ENCODE measurements at places on chromosomes 4 and X.

DNA sequence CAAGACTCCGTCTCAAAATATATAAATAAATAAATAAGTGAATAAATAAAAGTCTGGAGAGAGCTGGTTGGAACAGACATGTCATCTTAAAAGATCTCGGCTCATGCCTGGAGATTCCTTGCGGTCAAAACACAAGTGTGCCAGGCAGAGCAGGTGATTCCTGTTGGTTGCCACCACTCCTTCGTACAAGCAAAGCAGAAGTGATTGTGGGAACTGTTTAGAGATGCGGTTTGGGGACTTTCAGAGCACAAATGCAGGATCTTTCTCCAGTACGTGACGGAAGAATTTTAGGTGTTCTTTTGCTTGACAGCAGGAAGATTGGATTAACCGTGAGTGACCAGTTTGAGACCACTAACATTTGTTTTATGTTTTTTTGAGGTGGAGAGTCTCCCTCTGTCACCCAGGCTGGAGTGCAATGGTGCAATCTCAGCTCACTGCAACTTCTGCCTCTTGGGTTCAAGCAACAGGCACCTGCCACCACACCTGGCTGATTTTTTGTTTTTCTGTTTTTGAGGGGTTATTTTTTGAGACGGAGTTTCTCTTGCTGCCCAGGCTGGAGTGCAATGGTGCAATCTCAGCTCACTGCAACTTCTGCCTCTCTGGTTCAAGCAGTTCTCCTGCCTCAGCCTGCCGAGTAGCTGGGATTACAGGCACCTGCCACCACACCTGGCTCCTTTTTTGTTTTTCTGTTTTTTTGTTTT lies 2.8 kb upstream of the CRLF2 start:
- no peak for DNase-seq

- no peak for DNase-seq
Observed at GRCh38 chr4:163703251-163703650, 208.8 kb downstream of the TMA16 start.

DNA sequence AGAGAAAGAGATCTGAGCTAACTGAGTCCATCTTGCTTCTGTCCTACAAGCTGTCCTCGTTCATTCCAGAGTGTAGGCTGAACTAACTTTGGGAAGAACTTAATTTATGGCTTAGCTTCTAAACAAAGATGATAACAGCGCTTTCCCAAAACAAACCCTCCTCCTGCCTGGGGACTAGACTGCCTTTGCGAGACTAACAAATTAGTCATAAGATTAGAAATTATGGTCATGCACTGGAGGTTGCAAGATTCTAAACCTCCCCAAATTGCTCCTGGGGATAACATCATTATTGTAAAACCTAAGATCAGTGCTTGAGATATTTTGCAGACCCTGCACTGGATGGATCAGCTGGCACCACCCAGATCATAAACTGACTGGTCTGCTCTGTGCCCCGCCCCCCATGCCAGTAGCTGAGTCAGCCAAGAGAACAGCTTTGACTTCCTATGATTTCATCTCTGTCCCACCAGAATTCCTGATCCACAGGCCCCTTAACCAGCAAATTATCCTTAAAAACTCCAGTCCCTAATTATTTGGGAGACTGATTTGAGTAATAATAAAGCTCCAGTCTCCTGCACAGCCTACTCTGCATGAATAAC lies 883.3 kb downstream of the TRIML1 start:
- no peak for DNase-seq

GRCh38 chr4:137597752-137598430 lies 65.6 kb upstream of the PCDH18 start:
- DNase-seq: no peak

GRCh38 chr4:151894246-151894645 lies 133.4 kb upstream of the GATB start:
- no peak for DNase-seq

DNA sequence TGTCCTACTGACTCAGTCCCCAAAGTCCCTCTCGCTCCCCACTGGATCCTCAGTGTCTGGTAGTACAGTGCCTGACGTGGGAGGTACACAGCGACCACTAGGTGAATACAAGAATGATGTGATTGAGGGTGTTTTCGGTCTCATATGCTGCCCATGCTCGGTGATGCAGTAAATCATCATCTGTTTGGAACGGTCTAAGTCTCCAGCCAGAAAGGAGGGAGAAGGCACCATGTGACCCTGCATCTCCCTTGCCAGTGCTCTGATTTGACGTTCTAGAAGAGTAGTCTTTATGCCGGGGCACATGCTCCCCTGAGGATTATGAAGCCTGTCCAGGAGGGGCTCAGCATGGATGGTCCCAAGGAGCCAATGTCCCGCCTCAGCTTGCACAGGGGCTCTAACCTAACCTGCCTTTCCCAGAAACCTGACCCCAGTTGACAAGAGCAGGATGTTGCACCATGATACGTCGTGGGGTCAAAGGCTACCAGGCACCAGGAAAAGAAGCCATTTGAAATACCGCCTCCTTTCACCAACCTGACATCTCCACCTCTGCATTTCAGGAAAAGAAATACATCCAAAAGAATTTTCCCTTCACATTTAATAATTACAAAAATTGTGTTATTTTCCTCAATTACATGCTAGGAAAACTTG lies 13.8 kb upstream of the PLXNB3 start:
- no peak for DNase-seq

DNA sequence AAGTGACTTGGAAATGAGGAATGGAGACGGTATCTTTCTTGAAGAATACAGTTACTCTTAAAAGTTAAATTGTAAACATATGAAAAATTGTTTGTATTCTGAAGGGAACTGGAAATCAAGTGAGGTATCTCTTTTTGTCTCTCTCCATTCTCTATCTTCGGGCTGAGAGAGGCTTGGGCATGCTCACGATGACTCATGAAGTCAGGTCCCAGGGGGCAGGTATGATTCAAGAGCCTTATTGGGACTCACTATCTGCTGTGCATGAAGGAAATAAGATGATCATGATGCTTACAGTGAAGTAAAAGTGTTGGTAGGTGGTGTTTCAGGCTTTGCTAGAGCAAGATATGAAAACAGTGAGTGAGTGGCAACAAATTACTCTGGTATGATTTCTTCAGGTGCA lies 200.4 kb upstream of the PITX2 start:
- DNase-seq: no peak

DNA sequence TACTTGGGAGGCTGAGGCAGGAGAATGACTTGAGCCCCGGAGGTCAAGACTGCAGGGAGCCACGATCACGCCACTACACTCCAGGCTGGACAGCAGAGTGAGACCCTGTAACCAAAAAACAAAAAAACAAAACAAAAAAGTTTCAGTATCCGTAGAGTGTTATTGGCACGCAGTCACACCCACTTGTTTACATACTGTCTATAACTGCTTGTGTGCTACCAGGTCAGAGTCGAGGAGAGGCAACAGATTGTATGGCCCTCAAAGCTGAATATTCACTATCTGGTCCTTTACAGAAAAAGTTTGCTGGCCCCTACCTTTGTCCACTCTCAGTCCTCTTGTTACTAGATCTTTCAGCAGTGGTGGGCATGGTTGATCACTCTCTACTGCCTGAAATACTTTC lies 8.2 kb upstream of the CD99L2 start:
- DNase-seq: no peak

DNA sequence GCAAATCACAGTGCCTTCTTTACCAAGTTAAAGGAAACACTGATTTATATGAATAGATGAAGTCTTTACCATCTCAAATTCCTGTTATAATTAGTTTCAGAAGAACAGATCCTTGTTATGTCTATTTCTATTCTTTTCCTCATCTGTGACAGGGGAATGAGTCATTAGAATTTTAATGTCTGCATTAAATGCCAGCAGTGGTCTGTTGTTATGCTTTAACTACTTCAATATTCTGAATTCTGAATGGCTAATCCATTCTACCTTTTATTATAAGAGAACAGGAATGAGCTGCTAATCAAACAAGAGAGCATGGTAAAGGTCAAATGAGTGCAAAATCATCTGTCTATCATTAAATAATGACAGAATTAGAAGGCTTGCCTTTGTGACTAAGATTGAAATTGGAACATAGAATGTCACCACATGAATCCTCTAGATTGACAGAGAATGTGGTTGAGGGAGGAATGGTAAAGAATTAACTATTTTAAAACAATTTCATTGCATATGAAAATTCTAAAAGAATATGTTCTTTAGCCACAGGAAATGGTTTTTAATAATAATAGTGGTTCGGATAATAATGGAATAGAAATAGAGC lies 935.5 kb downstream of the ADGRL3 start:
- DNase-seq: no peak

DNA sequence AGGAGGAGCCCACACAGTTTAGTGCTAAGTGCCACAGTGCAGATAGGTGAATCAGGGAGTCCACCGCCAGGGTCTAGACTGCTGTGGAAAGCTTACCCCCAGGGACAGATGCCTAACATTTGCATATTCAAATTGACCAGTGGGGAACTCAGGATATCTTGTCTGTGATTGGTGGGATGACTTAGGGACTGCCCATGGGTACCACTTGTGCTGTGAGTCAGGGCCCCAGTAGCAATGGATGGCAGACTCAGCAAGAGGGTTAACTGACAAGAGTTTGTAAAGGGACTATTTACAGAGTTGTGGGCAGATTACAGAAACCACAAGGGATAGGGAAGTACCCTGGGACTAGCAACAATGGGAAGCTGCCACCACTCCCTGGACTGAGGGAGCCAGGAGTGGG lies 282.1 kb downstream of the BCOR start:
- no peak for DNase-seq

DNA sequence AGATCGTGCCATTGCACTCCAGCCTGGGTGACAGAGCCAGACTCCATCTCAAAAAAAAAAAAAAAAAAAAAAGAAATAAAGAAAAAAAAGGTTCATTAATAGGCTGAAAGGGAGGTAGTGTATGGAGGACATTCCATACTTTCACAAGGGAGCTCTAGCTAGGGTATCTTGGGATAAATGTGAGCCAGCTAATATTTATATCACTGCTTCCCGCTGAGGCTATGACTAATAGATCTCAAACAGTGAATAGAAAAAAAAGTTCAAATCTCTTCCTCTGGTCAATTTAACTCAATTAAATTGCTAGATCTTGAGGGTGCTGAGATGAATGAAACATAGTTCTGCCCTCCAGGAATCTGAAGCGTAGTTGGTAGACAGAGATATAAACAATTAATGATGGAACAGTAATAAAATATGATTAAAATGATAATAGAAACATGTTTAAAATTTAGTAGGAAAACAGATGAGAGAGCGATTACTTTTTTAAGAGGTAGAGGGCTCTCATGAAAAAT lies 55.7 kb upstream of the SHISA3 start:
- DNase-seq: no peak

GRCh38 chrX:150845091-150845490 lies 53.4 kb downstream of the CD99L2 start:
- DNase-seq: no peak

GRCh38 chr4:104128031-104128849 lies 366.5 kb downstream of the CXXC4 start:
- no peak for DNase-seq

- no peak for DNase-seq
Observed at GRCh38 chrX:147884958-147885357, 26.8 kb upstream of the FMR1 start.

All from nucleus accumbens (tissue), 56 donors.